ENCODE measurements at places on chromosomes 16 and 17.
A peak's percentile ranks its signal among the peaks of the same experiment; 100 is the strongest.

GRCh38 chr16:69116906-69117305 is 11.5 kb downstream of the HAS3 start:
- no peak for DNase-seq

GRCh38 chr16:69890892-69891282 is 60.2 kb upstream of the CLEC18A start:
- DNase-seq: no peak

- DNase-seq: no peak
Observed at GRCh38 chr17:3256575-3256974, 41.6 kb downstream of the OR3A1 start.

DNA sequence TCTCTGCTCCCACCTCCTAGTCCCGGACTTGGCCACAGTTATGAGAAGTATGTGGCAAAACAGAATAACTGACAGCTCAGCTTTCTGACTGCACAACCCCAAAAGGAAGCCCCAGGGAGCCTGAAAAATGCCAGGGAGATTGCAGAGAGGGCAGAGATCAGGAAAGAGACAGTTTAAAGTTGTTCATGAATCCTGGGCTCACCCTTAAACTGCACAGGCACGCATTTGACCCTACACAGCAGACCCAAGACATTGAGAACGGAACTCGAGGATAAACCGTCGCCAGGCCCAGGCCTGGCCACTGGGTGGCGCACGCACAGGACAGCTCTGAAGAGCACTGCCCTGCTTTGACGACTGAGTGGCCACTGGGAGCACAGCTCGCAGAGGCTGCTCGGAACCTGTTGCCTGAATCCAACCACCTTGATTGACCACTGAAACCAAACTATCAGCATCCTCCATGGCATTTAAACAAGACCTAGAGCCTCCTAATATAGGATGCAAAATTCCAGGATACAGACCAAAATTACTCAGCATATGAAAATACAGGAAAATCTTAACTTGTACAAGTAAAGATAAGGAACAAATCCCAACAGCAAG is 114.0 kb downstream of the C16orf95 start:
- peak; percentile 84 for DNase-seq

DNA sequence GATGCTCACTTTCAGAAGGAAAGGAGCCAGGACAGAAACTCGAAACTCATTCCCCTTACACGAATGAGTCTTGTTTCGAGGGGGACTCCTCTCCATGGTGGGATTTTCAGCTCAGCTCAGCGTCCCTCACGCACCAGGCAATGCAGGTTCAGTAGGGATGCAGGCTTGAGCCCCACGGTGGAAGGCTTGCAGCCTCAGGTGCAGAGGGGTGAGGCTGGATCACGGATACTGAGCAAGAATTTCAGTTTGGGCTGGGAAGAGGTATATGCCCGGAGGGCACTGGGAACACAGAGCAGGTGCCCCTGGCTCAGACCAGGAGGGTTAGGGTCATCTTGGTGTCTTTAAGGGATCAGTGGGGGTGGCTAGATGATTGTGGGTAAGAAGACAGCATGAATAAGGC is 344.9 kb upstream of the TNRC6C start:
- no peak for DNase-seq

DNA sequence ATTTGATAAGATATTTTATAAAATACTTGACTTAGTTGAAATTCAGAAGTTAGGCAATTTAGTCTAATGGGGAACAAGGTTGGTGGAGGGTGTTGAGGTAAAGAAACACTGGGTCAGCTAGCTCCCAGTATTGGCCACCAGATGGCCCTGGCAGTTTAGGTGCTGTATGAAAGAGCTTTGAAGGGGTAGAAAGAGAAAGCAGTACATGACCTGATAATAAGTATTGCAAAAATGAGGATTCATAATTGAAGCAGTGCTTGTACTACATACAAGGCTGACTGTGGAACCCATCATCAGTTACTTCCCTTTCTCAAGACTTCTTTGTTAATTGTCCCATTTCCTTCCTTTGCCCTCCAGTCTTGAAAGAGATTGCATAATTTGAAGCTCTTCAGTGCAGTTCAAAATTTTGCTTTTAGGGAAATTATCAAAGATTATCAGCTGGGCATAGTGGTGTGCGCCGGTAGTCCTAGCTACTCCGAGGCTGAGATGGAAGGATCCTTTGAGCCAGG is 29.4 kb downstream of the TANC2 start:
- peak; percentile 13 for DNase-seq

GRCh38 chr17:58331815-58332777 is 3.5 kb upstream of the TSPOAP1 start:
- DNase-seq: no peak

- no peak for DNase-seq
Observed at GRCh38 chr16:15879255-15879811, 9.1 kb downstream of the CEP20 start.

DNA sequence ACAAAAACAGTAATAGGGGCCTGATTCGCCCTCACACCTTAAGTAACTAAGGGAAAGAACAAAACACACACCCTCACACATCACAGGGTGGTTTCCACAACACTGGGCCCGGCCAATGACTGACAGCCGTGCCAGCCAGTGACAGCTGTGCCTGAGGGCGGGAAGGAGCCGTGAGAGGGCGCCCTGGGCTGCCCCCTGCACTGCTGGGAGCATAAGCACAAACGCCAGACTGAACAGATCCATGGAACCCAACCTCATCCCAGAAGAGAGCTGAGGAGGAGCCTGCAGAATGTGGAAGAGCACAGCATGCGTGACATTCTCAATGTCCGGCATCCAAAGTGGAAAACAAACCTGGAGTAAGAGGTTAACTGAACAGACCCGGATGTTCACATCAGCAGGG is 16.0 kb downstream of the CSNK1D start:
- no peak for DNase-seq

GRCh38 chr16:24515186-24515585 is 24.2 kb upstream of the RBBP6 start:
- no peak for DNase-seq

GRCh38 chr17:76446449-76447231 is 6.3 kb downstream of the UBE2O start:
- DNase-seq: no peak

GRCh38 chr17:8844229-8845218 is 22.9 kb downstream of the PIK3R6 start:
- DNase-seq: no peak

DNA sequence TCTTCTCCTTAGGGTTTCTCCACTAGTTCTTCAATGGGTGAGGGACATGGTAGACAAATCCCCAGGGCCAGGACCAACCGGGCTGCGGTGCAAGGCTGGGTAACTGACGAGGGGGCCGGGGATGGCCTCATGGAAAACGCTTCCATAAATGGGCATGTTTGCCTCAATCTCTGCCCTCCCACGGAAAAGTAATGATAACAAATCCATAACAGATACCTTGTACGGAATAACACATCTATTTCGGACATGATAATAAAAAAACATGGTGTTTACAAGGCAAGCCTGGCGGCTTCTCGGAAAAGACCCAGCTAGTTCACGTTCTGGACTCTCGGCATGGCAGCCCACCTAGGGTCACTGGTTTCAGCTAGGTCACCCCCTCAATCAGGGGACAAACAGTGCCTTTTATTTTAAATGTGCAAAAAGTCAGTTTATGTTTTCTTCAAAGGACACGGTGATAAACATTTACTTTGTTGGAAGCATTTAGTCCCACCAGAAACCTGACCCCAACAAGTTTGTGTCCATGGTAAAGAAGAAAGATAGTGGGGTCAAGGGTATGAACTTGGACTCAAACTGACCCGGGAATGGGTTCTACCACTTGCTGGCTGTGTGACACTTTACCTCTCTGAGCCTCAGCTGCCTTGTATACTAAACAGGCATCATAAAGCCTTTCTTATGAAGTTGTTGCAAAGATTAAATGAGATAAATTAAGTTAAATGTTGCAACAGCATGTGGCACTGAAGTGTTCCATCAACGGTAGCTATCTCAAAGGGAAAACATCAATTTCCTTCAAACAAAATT is 1.7 kb downstream of the MYH11 start:
- DNase-seq: no peak

- no peak for DNase-seq
Observed at GRCh38 chr16:27169511-27170071, 33.7 kb upstream of the KDM8 start.

- no peak for DNase-seq
Observed at GRCh38 chr17:50110591-50111349, 15.6 kb downstream of the PDK2 start.

Data from nephron progenitor cell (in vitro differentiated cells).